ENCODE measurements at places on chromosomes 4 and X. TPM values are rescaled to one million over a fixed set of nuclear protein-coding genes. Genes with fewer than 3 reads are reported as not detected.
A peak's percentile ranks its signal among the peaks of the same experiment; 100 is the strongest.

DNA sequence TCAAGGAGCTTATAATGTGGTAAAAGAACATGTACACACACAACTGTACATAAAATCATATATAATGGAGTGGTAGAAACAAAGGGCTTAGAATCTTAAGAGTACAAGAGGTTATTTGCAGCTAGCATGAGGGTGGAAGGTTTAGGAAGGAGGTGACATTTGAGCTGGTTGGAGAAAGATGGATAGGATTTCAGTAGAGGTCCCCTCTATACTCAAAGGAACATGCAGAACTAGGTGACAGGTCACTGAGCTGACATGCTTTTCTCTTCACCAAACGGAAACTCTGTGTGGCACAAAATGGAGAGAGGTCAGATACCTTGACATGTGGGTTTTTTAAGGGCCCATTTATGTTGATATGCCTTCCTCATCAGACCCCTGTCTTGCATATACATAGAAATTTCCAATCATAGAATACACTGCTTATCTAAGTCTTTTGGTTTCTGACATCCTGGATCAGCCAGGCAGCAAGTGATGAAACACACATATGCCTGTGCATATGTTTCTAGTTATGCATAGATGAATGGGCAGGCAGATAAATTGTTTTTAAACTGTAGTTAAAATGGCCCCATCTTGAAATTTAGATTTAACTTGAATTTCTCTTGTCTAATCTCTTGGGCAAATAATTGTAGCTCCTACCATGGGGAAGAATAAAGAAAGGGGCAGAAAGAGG, 29.3 kb downstream of the CLCN5 start:
- H3K27ac ChIP-seq = no peak overlapping the region
- H3K4me1 ChIP-seq = peaks cover 5% of the 10 kb centered on the region
- DNase-seq = no peak

DNA sequence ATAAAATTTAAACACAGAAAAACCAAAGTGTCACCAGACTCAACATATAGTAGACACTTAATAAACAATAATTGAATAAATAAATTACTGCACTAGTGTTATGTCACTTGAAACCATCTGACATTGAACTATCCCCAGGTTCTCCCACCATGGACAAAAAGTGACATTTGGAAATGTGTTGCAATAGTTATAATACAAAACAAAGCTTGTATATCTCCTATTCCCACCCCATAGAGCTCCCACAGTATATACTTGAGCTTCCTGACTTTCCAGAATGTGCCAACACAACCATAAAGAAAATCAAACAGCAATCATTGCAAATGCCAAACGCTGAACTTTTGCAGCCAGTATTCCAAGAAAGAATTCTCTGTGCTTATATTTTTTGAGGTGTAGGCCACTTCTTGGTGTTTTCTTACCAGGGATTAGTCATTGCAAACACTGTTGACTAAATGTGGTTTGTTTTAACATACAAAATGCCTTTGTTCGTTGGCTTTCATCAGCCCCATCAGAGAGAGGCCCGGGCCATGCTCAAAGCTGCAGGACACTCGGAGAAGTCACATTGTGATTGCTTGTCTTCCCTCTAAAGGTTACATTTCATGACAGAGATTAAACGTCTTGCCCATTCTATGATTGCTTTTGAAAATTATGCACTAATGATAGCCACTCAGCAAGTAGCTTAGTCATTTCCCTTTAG, 33.8 kb downstream of the PPARGC1A start:
- H3K36me3 ChIP-seq = no peaks in the 10 kb centered on the region
- no peaks in the 10 kb centered on the region for H3K4me1 ChIP-seq
- no peak overlapping the region for H3K4me3 ChIP-seq
- H3K27ac ChIP-seq = no peak overlapping the region
- no peaks in the 10 kb centered on the region for H3K27me3 ChIP-seq

GRCh38 chr4:37243722-37244582, 591 bp upstream of the NWD2 start:
- H3K4me3 ChIP-seq = no peak overlapping the region
- DNase-seq = no peak
- H3K4me1 ChIP-seq = no peaks in the 10 kb centered on the region
- peaks cover 44% of the 10 kb centered on the region for H3K27me3 ChIP-seq
- no peaks in the 10 kb centered on the region for H3K36me3 ChIP-seq
- no peak overlapping the region for H3K27ac ChIP-seq

DNA sequence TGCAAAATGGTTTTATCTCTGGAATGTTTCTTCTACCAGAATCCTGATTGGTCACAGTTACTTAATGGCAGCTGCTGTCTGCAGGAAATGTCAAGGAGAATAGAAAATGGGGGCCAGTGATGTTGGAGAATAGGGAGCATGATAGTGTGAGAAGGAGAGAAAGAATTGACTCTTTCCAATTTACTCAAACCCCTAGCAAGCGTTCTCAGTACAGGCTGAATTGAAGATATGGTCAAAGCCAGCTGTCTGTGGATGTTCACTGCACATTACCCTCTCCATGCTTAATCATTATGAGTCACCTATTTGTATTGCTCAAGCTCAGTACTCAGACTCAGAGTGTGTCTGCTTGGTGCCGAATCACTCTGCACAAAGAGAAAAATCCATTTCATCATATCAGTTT, 57.8 kb upstream of the FAM47B start:
- no peak overlapping the region for H3K4me3 ChIP-seq
- no peaks in the 10 kb centered on the region for H3K36me3 ChIP-seq
- no peaks in the 10 kb centered on the region for H3K4me1 ChIP-seq
- H3K27me3 ChIP-seq = no peaks in the 10 kb centered on the region

DNA sequence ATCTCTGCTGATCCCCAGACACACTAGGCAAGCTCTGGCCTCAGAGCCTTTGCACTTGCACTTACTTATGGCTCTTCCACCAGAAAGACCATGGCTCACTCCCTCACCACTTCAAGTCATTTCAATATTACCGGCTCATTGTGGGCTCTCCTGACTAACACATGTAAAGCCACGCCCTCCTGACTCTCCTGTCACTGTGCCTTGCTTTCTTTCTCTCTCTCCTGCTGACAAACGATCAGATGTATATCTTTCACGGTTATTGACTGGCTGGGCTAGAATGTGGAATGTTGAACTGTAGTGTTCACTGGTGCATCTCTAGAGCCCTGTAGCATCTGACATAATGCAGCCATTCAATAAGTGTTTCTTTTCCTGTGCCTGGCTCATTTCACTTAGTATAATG, 425.1 kb downstream of the RAB28 start:
- DNase-seq = no peak
- no peak overlapping the region for H3K4me3 ChIP-seq
- no peaks in the 10 kb centered on the region for H3K36me3 ChIP-seq
- H3K27ac ChIP-seq = no peak overlapping the region
- no peaks in the 10 kb centered on the region for H3K4me1 ChIP-seq

DNA sequence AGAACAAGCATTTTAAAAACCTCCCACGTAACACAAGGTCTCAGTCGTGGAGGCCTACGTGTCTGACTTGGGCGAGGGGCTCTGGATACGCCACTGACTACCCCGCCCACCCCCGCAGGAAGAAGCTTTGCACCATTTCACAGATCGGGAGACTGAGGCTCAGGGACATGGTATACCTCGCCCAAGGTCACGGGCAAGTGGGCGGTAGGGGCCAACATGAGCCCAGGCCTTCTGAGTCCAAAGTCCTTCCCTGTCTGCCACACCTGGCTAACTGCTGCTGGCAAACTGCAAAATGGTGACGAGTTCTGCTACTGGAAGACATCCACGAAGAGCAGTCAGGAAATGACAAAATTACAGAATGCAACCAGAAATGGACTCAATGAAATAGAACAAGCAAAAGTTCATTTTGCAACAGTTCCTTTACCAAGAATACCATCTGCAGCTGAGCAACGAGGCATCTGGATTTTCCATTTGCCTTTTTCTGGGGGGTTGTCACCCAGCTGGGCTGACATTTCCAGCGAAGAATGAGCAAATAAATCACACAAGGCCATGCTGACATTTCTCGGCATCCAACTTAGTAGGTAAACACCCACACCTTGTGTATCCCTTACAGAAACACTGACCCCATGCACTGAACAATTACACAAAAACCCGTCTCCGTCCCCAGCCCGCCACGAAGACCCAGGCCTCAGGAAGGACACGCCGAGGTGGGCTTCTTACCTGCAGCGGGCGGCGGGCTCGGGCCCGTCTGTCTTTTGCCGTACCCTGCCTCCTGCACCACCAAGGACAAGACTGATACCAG, 70.2 kb upstream of the AFAP1 start:
- H3K27ac ChIP-seq = no peak overlapping the region
- no peak for DNase-seq
- no peaks in the 10 kb centered on the region for H3K36me3 ChIP-seq
- H3K4me1 ChIP-seq = no peaks in the 10 kb centered on the region
- no peak overlapping the region for H3K4me3 ChIP-seq

GYPB gene
- not detected for total RNA-seq

DNA sequence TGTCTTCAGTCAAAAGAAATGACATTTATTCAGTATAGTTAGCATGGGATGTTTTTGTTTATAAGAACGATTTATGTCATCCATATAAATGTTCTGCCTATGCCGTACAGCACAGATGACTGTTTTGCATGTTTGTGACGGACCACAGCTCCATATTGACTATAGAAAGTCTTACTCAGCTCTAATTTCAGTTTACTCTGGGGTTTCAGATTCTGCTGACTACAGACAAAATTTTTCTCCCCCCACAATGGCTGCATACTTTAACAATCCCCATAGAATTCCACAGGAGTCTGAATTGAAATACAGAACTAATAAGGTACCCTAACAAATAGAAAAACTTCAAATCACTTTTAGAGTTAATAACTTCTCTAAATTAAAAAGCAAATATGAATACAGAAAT, 191.0 kb downstream of the SCFD2 start:
- no peak for DNase-seq
- H3K36me3 ChIP-seq = peaks cover 12% of the 10 kb centered on the region
- H3K27me3 ChIP-seq = no peaks in the 10 kb centered on the region

EVC2 gene
- 2.2 TPM for total RNA-seq

PLAC8 gene
- 183 TPM for total RNA-seq

ADGRA3 gene
- 0.50 TPM for total RNA-seq

DNA sequence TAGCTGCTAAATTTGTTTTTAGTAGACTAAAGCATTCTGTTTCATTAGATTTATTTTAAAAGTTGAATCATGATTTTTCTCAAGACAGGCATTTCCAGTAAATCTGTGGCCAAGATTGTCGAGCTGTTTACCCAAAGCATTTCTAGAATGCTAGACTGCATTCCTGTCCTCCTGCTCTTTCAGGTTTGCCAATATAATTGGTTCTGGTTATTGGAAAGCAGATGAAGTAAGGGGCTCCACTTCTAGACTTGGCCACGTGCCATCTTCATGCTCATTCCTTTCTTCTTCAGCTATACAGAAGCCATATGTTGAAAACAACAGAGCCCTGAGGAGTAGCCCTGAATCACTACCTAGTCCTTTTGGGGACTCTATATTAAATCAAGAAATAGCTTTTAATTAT, 62.5 kb downstream of the PGRMC2 start:
- no peaks in the 10 kb centered on the region for H3K4me1 ChIP-seq
- no peak for DNase-seq
- H3K4me3 ChIP-seq = no peak overlapping the region
- no peaks in the 10 kb centered on the region for H3K27me3 ChIP-seq
- H3K36me3 ChIP-seq = no peaks in the 10 kb centered on the region

- H3K4me1 ChIP-seq = peaks cover 16% of the 10 kb centered on the region
- no peak overlapping the region for H3K4me3 ChIP-seq
- no peaks in the 10 kb centered on the region for H3K36me3 ChIP-seq
- no peak for DNase-seq
- peaks cover 2% of the 10 kb centered on the region for H3K27me3 ChIP-seq
These were observed 114.2 kb downstream of the SMIM20 start for GRCh38 chr4:26028133-26028792.

- no peak for DNase-seq
- H3K27ac ChIP-seq = peak overlapping the region; percentile 97
- H3K27me3 ChIP-seq = no peaks in the 10 kb centered on the region
- H3K36me3 ChIP-seq = peaks cover 31% of the 10 kb centered on the region
These were observed 38.2 kb downstream of the NLGN3 start for GRCh38 chrX:71182871-71183270.

DNA sequence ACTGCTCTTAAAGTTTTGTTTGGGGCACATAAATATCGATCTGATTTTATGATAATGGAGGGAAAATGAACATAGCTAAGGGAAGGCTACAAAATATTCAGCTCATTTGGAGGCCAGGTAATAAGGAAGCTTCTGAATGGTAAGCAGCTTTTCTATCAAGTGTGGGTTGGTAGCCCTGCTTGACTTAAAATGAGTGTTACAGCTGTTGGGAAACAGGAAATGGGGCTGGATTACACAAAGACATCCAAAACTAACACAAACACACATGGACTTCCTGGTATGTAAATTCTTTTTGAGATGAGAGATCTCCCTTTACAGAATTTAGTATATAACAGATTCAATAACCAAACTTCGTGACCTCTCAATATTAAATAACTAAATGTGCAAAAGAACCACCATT, 58.0 kb downstream of the FGF16 start:
- H3K27ac ChIP-seq = no peak overlapping the region
- H3K4me1 ChIP-seq = peaks cover 7% of the 10 kb centered on the region
- no peak overlapping the region for H3K4me3 ChIP-seq
- peaks cover 17% of the 10 kb centered on the region for H3K36me3 ChIP-seq

- H3K27ac ChIP-seq = no peak overlapping the region
- no peaks in the 10 kb centered on the region for H3K36me3 ChIP-seq
- H3K4me1 ChIP-seq = no peaks in the 10 kb centered on the region
These were observed 38.6 kb downstream of the COL4A6 start for GRCh38 chrX:108399418-108400165.

DNA sequence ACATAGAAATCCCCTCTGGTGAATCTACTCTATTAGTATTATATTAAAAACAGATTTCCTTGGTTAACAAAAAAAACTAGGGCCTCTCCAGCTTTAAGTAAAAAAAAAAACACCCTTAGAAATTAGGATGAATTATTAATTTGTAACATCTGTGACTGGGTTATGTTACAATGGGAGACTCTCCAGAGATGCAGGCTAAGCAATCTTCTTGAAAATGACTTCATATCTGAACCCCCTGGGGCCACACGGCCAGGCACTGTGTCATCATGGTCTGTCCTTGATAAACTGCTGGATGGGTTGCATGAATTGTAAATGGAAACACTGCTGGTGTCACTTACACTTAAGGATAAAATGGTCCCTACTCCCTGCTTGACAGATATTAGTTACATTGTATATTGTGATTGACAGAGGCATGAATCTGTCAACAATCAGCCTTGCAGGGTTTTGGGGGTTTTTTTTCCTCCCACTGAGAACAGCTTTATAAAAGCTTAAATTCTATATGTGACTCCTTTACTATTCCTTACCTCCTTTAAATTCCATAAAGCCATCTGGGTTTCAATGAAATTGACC, 49.1 kb downstream of the PRKG2 start:
- H3K36me3 ChIP-seq = no peaks in the 10 kb centered on the region
- H3K27ac ChIP-seq = no peak overlapping the region
- no peak overlapping the region for H3K4me3 ChIP-seq
- H3K4me1 ChIP-seq = no peaks in the 10 kb centered on the region

ZAR1 gene
- total RNA-seq = not detected

SH3RF1 gene
- total RNA-seq = not detected

GRCh38 chr4:40185830-40186664, 10.8 kb upstream of the RHOH start:
- no peak for DNase-seq
- no peaks in the 10 kb centered on the region for H3K36me3 ChIP-seq
- no peaks in the 10 kb centered on the region for H3K27me3 ChIP-seq
- no peak overlapping the region for H3K27ac ChIP-seq

GRCh38 chr4:152534541-152535359, 1.1 kb downstream of the FBXW7 start:
- H3K27ac ChIP-seq = peak overlapping the region; percentile 87
- peak; percentile 67 for DNase-seq
- H3K4me1 ChIP-seq = peaks cover 55% of the 10 kb centered on the region
- peak overlapping the region; percentile 86 for H3K4me3 ChIP-seq

Measured in activated CD4-positive, alpha-beta memory T cell treated with anti-CD3 and anti-CD28 coated beads, Interleukin-2, amount 10 ng/mL, durations not matched to agents 7 days and 5 days (primary cell).